ENCODE measurements at places on chromosomes 7 and 10.

GRCh38 chr10:10794791-10795191 is 222.9 kb upstream of the CELF2 start:
- no peak for DNase-seq

GRCh38 chr10:79283616-79284015 is 63.7 kb upstream of the PPIF start:
- no peak for DNase-seq

- DNase-seq = no peak
Measured at GRCh38 chr7:130393841-130394411, 13.6 kb downstream of the CPA1 start.

GRCh38 chr10:103507235-103508191 is 14.0 kb downstream of the NEURL1 start:
- DNase-seq = no peak

DNA sequence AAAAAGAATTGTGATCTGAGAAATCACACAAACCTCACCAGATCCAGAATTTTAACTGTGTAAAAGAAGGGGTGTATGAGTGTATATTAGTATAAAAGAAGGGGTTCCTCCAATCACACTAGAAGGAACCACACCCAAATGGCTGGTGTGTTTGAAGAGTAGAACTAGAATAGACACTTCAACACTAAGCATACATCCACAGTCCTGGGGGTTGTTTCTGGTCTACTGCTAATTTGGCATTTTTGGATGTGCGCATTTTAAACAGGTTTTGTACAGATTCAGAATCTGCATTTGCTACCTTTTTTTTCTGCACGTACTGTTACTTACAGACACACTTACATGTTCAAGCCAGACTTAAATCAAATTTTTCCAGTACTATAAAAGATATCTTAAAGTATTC is 64.6 kb downstream of the PDE1C start:
- no peak for DNase-seq

DNA sequence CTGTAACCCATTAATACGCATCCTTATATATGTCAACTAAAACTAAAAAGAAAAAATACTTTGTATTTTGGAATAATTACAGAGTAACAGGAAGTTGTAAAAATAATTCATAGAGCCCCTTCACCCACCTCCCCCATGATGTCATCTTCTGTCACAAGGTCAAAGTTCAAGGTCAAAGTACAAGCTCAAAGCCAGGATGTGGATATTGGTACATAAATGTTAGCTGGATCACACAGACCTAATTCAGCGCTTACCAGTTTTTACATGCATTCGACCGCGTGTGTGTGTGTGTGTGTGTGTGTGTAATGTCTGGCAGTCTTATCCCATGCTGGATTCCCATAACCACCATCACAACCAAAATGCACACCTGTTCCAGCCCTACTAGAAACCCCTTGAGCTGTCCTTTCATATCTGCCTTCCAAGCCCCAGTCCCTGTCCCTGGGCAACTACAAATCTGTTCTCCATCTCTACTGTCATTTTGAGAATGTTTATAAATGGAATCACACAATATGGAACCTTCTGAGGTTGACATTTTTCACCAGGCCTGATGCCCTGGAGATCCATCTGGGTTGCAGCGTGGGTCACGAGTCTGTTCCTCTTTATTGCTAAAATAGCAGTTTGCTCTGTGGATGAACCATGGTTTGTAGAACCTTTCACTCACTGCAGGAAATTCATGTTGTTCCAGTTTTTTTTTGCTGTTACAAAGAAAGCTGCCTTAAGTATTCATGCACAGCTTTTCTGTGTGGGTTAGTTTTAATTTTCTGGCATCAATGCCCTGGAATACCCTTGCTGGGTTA is 153.6 kb upstream of the PITRM1 start:
- DNase-seq = no peak

DNA sequence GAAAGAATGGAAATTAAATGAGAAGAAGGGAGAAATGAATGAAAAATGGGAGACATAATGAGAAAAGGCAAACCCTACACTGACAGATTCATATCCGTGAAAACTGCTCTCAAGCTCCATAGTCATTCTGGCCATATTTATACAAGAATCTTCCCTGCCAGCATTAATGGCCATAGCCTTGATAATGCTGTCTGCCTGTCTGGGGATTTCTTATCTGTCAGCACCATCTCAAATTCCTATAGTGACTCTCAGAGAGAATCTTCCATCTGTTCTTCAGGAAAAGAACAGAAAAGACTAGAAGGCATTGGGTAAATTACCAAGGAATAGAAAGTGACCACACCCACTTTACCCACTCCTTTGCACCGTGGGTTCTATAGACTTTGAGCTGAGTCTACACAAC is 295.9 kb downstream of the PLXNA4 start:
- no peak for DNase-seq

GRCh38 chr7:123314886-123315285 is 115.1 kb upstream of the SLC13A1 start:
- DNase-seq = no peak

DNA sequence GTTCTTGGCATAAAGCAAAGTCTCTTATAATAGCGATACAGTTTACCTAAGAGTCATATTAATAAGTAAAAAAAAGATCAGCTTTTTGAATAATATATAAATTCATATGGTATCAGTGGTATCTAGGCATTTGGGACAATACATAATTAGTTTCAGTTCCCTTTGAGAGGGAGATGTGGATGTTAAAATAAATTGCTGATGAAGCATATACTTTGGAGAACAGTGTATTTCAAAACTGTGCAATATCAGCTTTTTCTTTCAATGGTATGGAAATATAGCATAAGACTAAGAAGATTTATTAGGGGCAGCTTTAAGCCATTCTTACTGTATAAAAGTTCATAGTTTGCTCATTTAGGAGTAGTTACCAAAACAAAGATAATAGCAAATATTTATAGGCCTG is 35.5 kb downstream of the MDFIC start:
- DNase-seq = no peak

- DNase-seq = peak; percentile 59
Measured at GRCh38 chr7:105402221-105403095, 13.7 kb upstream of the SRPK2 start.

DNA sequence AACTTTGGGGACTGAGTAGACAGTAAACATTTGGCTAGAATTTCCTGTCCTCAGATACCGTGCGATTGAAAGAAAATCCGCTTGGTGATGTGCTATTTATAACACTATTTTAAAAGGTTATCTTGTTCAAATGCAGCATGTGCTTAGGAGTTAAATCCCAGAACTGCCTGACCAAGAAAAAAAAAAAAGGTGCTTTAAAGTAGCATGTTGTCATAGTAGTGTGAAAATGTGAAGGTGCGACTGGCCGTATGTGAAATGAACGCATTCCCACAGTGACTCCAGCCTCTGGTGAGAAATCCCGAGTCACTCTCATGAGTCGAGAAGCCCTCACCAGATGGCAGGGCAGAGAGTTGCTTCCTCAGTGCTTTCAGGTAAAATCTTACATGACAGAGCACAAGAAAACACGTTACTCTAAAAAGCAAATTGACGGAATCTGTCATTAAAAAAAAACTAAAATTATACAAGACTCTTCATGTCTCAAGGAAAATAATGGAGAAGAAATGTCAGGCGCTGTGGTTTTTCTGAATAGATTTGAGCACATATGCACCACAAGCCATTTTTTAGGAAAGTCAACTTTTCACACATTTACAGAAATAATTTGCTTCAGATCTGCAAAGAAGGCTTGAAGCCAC is 18.4 kb upstream of the KLF6 start:
- DNase-seq = no peak

DNA sequence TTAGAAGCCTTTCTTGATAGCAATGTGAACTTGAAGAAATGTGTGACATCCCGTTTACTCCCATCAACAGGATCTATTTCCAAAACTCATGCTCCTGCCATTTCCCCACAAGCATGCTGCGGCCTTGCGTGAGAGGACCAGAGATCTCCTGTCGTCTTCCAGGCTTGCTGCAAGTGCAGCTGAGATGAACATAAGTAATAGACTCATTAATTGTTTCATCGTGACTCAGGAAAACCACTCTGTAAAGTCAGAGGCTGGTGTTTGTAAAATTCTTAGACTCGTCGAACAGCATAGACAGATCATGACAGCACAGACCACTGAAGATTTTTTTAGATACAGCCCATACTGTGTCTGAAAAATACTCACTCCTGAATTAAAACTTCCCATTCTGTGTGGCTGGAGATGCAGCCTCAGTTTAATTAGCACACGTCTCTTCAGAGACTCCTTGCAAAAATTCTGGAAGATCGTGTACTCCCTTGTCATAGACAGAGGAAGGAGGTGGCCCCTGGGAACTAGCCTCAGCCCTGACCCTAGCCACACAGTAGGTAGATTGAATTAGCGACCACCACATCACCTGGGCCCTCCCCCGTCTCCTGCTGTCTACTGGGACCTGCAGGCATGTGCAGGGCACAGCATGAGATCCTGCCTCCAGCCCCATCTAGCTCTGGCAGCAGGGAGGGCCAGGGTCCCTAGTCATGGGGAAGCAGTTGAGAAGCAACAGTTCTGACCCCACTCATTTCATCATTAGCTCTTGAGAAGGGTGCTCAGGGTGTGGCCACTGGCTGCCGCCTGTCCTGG is 226.0 kb downstream of the CELF2 start:
- peak; percentile 4 for DNase-seq
